ENCODE measurements at places on chromosomes 13 and 19.

DNA sequence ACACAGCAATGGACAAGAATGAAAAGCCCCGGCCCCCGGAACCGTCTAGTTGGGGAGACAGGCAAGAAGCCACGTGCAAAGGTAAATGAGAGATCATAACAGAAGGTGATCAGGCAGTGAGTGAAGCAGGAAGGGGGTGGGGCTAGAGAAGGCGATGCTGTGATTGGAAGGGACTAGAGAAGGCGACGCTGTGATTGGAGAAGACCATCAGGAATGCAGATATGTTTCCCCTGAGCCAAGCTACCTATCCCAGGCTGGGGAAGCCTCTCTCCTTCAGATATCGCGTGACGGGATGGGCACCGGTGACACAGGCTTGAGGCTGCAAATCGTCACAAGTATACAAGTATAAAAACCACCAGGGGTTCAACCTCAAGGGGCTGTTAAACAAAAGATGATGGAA lies 21.8 kb downstream of the DCAF15 start:
- DNase-seq: peak; percentile 41

GRCh38 chr19:50344661-50345318 lies 15.6 kb upstream of the KCNC3 start:
- no peak for DNase-seq

- DNase-seq: no peak
These were observed 209.3 kb downstream of the KCNRG start for GRCh38 chr13:50224534-50224933.

DNA sequence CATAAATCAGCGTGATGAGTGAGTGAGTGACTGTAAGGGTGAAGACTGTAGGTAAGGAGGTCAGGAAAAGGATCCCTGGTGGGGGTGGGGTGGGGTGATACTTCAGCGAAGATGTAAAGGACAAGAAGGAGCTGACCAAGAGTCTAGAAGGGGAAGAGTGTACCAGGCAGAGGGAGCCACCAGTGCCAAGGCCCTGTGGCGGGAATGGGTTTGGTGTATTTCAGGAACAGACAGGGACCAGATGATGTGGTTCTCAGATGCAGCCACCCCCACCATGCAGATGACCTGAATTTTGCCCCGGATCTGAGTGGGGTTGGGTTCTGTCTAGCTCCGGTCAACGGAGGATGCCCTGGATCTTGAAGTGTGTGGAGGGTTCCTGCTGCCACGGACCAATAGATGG lies 30.1 kb upstream of the SLC7A10 start:
- DNase-seq: no peak

DNA sequence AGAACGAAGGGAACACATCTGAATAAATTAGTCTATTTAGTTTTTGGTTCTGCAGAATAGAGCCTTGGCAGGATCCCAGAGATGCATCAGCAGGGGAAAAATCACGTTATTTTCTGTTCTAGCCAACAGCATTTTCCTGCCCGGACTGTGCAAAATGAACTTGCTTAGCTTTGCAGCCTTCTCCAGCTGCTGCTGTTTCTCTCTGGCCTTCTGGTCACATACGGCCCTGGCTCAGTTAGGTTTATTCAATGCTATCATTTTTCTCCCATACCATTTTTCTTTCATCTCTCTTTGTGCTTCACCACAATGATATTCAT lies 110.4 kb upstream of the KL start:
- no peak for DNase-seq

GRCh38 chr13:101289764-101290163 lies 126.5 kb downstream of the NALCN start:
- no peak for DNase-seq
